Naive thymus-derived CD8-positive, alpha-beta T cell (primary cell): ENCODE measurements at places on chromosomes 3 and 15.
A peak's percentile ranks its signal among the peaks of the same experiment; 100 is the strongest.

- no peak for DNase-seq
These were observed 8.3 kb downstream of the LRRC3B start for GRCh38 chr3:26630669-26631389.

DNA sequence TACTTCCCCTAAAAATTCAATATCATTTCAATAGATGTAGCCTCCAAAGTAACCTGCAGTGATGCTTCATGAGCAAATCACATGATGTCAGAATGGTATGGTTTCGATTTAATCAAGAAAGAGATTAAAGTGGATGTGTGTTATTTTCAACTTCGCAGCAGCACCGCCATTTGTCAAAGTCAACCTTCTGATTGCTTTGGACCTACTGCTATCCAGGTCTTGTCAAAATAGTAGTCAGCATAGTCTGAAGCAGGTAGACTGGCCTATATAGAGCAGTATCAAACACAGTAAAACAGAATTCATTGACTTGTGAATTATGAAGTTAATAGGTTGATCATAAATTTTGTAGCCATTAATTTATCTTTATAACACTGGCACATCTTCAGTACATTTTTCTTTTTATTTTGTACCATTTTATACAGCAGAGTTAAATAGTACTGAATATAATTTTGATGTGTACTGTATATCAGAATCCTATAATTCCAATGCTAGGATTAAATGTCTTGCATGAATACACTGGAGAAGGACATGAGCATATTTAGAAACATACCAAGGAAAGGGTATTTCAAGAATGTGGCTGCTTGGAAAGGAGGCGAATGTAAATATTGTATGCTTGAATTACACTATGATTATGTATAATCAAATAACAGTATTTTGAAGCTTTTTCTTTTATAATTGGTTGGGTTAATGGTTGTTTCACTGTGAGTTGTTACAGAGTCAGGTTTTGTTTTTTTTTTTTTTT, 79.6 kb downstream of the CDIN1 start:
- no peak for DNase-seq

- DNase-seq, result no peak
These were observed 164.3 kb downstream of the FNDC3B start for GRCh38 chr3:172203522-172204258.

- no peak for DNase-seq
These were observed 1.6 kb downstream of the CCR9 start for GRCh38 chr3:45887759-45888511.

- no peak for DNase-seq
These were observed 42.6 kb upstream of the SLC4A7 start for GRCh38 chr3:27526614-27527315.

DNA sequence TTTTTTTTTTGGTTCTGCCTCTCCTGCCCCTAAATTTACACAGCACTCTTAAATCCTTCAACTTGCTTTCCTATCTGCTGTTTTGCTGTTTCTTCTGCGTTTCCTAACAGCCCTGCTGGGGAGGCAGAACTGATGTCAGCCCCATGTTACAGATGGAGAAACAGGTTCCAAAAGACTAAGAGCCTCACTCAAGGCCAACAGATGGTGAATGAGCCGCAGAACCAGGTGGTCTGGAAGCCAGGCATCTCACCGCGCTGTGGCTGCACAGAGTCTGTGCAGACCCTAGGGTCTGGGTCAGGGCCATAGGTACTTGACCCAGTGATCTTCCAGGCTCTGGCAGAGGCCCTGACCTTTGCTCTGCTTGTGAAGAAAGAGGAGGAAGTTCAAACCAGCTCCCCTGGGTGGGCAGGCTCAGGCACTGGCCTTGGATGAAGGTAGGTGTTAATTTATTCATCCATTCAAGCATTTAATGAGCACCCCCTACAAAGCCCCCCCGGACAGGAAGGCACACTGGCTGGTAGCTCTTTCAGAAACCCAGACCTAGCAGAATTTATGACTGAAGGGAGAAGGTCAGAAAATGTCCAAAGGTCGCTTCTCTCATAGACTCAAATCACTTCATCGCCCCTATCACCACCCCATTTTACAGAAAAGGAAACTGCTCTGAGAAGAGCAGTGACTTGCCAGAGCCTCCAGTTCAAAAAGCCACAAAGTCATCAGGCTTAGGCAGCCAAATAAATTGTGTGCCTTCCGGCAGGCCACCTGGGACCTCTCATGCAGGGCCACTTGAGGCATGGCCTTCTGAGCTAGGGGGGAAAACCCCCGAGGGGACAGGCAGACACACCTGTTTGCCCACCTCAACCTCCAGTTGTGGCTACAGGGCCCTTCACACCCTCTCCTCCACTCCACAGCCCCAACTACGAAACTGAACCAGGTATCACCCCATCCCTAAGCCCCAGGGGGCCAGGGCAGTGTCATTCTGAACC, 2.7 kb downstream of the CHDH start:
- no peak for DNase-seq

DNA sequence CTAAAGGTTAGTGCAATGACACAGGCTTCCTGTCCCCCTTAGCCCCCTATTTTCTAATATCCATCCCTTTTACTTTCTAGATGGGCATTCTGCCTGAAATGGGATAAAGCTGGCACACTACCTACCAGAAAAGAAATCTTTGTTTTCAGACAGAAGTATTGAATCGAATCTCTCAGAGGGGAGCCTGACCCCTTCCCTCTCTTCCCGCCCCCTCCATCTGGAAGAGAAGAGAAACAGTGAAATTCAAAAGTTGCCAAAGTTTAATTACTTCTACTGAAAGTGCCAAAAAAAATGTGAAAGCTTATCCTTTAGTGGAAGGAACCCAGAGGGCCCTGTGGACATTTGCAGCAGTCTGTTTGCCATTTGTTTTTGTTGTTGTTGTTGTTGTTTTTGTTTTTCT, 523.8 kb downstream of the AGBL1 start:
- no peak for DNase-seq

DNA sequence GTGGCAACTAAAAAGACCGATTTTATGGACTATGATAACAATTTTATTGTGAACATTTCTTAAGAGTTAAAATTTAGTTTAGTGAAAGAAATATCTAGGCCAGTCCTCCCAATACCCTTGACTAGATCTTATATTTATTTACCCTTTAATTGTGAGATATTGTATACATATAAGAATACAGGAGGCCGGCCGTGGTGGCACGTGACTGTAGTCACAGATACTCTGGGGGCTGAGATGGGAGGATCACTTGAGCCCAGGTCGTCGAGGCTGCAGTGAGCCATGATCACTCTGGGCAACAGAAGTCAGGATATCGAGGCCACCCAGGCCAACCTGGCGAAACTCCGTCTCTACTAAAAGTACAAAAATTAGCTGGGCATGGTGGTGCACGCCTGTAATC, 756 bp upstream of the RMDN3 start:
- DNase-seq, result no peak

DNA sequence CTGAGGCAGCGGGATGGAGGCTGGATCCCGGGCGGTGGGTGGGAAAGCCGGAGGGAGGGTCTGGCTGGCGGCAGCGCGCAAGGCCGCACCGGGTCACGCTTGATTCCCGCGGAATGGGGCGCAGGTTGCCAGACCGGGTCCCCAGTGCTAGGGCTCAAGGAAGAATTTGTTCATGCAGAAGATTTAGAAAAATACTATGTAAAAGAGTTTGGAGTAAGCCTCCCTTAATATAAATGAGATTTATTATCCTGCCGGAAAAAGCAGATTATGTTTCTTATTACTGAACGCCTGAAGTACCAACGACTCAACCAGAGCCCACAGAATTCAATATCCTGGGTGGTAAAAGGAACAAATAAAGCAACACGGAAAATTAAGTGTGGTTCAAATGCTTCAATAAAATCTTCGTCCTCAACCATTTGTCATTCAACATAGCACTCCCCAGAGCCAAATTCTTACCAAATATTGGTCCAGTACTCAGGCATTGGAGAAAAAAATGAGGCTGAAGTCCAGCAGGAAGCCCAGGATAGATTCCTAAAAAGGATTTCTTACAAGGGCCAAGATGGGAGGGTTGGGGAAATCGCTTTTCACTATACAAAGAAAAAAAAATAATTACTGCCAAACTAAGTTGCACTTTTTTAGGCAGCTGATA, 1.2 kb upstream of the ZBTB20 start:
- no peak for DNase-seq

GRCh38 chr3:4360817-4361216, 57.6 kb downstream of the SETMAR start:
- DNase-seq, result no peak

GRCh38 chr15:62791694-62792093, 250.9 kb upstream of the TPM1 start:
- DNase-seq, result no peak

DNA sequence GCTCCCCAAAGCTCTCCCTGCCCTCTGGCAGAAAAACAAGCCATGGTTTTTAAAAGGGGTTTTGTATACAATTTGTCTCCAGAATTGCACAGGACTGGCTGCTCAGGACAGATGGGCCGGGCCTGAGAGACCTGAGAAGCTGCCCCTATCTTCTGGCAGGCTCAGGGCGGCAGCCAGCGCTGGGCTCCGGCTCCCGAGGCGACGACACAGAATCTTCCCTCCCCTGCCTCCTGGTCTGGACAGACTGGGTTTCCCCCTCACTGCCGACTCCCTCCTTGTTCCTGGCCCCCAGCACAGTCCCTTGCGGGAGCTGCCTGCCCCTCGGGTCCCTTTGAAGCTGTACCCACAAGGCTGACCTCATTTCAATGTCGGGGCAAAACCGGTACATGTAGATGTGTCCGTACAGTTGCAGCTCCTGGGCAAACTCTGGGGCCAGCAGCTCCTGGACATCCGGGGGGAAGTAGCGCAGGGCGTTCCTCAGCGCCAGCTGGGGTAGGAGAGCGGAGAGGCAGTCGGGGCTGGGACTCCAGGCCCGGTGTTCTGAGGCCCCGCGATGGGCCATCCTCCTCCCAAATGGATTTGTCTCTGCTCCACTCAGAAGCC, 7.2 kb downstream of the UROC1 start:
- DNase-seq, result no peak

GRCh38 chr15:101807345-101807945, 4.1 kb downstream of the OR4F6 start:
- DNase-seq, result no peak

- no peak for DNase-seq
These were observed 199.5 kb upstream of the LPP start for GRCh38 chr3:187954516-187954872.

DNA sequence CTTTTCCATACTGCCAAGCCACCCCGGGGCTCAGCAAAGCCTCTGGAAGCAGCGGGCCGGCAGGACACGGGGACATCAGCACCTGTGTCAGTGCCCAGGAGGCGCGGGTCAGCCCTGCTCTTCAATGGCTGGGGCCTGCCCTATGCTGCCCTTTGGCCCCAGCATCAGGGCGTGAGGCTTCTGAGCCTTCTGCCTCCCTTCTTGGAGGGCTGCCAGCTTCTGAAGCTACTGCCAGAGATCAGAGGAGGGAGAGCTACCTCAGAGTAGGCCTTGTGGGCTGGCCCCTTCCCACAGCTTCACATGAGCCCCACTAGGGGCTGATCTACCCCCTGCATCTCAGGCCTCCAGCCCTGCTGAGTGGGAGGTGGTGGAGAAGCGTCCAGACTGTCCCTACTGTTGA, 13.0 kb upstream of the TMEM115 start:
- DNase-seq, result peak; percentile 44

DNA sequence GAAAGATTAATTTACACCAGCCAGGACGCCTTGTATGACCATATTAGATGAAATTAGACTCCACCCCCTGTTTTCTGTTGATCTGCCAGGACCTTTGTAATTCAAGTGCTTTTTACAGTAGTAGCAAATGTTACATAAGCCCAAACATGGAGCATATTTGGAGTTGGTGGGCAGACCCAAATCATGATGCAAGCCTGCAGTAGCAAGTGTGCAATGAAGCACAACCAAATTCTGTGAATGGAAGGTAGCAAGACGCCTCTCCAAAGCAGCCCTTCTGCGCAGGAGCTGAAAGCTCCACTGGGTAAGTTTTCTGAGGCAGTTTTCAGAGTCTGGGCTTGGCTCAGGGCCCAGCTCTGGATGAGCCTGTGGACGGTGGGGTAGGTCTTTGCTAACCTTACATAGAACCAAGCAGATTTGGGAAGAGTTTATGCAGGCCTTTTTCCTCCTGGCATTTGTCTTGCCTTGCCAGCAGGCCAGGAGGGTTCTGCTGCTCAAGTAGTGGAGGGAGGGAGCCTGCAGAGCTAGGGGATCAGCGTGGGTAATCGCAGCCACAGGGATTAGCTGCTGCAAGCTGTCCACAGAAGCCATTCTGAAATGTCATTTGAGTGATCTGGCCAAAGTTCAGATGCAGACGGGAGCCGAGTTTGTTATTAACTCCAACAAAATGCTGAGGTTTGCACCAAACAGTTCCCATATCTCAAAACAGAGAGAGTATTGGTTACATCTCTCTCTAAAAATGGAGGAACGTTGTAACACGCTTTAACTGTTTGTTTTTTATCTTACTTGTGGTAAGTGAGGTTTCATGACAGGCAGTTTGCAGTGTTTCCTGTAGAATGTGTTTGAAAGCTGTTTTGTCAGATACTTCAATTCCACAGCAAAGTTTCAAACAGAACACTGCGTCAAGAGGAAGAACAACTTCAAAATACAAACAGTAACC, 55.4 kb downstream of the PSMD6 start:
- no peak for DNase-seq

DNA sequence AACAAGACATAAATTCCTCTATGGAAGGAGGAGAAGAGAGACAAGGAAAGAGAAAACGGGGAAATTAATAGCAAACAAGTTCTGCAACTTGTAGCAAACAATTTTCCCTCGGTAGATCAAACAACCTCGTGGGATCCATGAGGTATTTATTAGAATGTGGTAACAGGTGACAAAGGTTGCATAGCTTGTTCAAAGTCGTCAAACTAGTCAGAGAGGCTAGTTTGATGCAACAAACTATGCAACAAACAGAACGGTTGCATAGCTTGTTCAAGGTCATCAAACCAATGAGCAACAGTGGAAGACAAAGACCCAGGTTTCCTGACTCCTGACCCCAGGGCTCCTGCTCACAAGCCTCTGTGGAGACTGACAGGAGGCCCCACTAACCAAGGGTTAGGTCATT, 20.7 kb downstream of the MB21D2 start:
- DNase-seq, result no peak

DNA sequence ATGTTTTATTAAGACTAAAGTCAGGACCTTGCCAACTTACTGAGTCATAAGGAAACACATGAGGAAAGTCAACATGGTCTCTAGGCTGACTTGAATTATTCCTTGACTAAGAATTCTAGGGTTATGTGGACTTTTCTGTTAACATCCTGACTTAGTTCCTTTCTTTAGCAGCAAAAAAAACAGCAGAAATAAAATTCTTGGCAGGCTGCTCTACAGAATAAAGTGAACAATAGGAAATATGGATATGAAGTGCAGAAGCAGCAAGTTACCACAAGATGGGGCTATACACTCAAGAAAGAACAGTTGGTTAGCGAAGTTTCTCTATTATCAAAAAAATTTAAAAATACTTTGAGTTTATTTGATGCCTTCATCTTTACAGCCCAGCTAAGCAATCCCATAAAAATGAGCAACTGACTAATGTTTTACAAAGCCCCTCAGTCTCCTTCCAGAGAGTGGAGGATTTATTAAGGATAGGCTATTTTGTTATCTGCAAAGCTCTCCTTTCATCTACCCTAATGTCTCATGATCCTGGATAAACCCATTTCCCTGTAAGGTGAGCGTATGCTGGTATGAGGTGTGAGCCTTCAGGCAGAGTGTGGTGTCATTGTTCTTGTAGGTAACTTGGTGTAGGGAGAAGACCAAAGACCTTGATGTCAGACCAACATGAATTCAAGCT, 23.1 kb upstream of the MCCC1 start:
- peak; percentile 9 for DNase-seq

- no peak for DNase-seq
These were observed 12.4 kb downstream of the BMF start for GRCh38 chr15:40096094-40096891.
